Placental pericyte (primary cell): ENCODE measurements at places on chromosomes 5 and 9. TPM values are rescaled to one million over a fixed set of nuclear protein-coding genes. Genes with fewer than 3 reads are reported as not detected.

IL33 gene
- total RNA-seq = 67.2 and 175 TPM in 2 replicates

SH3PXD2B gene
- total RNA-seq = 39.6 and 41.8 TPM in 2 replicates

IDNK gene
- 3.0 and 8.5 TPM in 2 replicates for total RNA-seq

CNTNAP3 gene
- total RNA-seq = under 0.01 and 1.4 TPM in 2 replicates

PCDHGB3 gene
- 2.6 and 3.3 TPM in 2 replicates for total RNA-seq

TNFSF15 gene
- 17.5 and 40.2 TPM in 2 replicates for total RNA-seq

NUTM2G gene
- total RNA-seq = not detected in 2 replicates

MOB3B gene
- 0.44 and 0.57 TPM in 2 replicates for total RNA-seq

FAM163B gene
- total RNA-seq = 2.2 TPM in 1 of 2 replicates, not detected in the other

PCDHB14 gene
- total RNA-seq = 0.29 and 0.44 TPM in 2 replicates

HSD17B3 gene
- not detected in 2 replicates for total RNA-seq

TNC gene
- 83.6 and 326 TPM in 2 replicates for total RNA-seq

EIF4EBP3 gene
- total RNA-seq = 1.3 TPM in 1 of 2 replicates, not detected in the other

PCDHGA2 gene
- total RNA-seq = 2.0 and 6.3 TPM in 2 replicates

PAPPA gene
- 357 and 427 TPM in 2 replicates for total RNA-seq

F2RL2 gene
- total RNA-seq = 6.6 and 7.7 TPM in 2 replicates

FAM53C gene
- 23.6 and 32.4 TPM in 2 replicates for total RNA-seq

WWC1 gene
- 2.2 and 4.7 TPM in 2 replicates for total RNA-seq

AK6 gene
- 17.6 and 25.4 TPM in 2 replicates for total RNA-seq

SLC6A19 gene
- not detected in 2 replicates for total RNA-seq

IFNA2 gene
- not detected in 2 replicates for total RNA-seq
